ENCODE measurements at places on chromosomes 13 and 19.

DNA sequence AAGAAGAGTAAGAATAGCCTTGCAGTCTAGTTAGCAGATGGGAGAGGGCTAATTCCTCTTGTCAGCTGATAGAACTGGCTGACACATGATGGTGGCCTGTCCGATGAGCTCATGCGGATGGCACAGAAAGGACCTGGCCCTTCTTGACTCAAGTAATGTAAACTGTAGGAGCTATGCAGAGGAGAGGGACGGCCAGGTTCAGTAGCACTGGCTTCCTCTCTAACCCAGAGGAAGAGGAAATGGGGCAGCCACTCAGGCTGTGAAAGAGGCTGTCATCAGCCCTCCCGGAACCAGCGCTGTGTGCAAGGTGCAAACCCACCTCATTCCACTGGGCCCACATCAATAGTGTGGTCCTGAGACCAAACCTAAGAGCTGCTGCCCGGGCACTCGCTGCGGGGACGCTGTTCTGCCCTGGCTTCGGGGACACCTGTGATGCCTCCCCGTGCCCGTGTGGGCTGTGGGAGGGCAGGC lies 30.8 kb upstream of the USE1 start:
- DNase-seq, result no peak

GRCh38 chr13:23658929-23659541 lies 88.8 kb downstream of the TNFRSF19 start:
- DNase-seq, result no peak

DNA sequence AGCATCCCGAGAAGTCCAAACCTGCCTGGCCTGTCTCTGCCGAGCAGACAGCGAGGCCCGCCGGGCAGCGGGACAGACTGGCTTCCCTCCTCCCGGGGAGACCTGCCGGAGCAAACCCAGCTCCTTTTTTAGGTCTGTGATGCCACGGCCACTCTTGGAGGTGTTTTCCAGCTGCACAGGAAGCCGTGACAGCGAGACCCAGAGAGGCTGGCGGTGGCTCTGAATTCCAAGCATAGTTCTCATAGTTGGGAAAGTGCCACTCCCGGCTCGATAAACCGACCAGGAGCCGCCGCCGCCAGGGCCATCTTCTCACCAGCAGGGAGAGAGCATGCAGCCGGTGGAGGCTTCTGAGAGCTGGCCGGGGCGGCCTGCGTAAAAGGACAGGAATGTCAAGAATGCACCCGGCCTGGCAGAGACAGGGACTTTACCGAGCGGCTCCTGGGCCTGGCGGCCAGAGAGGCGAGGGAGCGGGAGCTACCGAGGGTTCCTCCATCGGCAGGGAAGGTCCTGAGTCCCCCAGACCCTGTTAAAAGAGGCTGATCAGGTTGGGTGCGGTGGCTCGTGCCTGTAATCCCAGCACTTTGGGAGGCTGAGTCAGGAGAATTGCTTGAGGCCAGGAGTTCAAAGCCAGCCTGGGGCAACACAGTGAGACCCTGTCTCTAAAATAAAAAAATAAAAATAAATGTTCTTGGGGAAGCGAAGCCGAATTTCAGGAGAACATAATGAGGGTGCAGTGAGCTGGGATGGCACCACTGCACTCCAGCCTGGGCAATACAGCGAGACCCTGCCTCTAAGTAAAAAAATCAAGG lies 64.9 kb downstream of the GADD45B start:
- DNase-seq, result peak; percentile 98

DNA sequence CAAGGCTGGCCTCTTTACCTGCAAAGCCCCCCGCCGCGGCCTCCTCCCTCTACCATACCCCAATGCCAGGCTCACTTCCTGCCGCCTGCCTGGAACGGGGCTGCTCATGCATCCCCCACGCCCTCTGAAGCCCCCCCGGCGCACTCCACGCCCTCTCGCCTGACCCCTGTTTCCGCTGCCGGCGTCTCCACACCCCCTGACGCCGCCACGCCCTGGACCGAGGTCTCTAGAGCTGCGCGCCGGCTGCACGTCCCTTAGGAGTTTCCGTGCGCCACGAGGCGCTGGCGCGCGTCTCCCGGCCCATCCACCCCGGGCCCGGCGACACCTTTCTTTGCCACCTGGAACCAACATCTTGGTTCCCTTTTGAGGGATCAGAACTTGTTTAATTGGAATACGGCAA lies 16.0 kb downstream of the DPRX start:
- no peak for DNase-seq

- DNase-seq, result no peak
These were observed 246.5 kb downstream of the FGF9 start for GRCh38 chr13:21917086-21918015.

DNA sequence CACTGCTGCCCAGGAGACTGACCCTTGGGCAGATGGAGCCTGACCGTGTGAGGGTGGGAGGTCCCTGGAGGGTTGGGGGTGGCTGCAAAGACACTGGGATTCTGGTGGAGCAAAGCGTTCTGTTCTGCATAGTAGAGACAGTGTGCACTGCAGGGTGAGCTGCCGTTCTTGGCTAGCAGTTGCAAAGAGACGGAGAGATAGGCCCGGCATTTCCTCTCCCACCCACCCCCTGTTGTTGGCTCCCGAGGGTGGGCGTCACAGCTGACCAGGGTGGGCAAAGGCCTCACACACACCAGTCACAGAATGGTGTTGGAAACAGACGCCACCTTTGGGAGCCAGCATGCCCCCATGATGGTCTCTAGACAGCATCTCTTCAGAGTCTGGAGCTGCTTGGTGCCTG lies 11.4 kb downstream of the TMEM255B start:
- DNase-seq, result no peak

- no peak for DNase-seq
These were observed 329.7 kb upstream of the HTR2A start for GRCh38 chr13:47226516-47226915.

DNA sequence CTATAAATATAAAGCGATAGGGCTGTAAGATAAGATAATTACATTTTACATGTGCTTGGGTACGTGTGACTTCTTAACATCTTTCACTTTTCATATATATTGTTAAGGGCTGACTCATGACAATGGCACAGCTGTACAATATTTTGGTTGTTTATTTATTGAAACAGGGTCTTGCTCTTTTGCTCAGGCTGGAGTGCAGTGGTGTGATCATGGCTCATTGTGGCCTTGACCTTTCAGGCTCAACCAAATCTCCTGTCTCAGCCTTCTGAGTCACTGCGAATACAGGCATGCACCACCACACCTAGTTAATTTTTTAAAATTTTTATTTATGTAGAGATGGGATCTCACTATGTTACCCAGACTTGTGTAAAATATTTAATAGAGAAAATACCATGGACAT lies 2532.4 kb upstream of the PCDH20 start:
- DNase-seq, result no peak

DNA sequence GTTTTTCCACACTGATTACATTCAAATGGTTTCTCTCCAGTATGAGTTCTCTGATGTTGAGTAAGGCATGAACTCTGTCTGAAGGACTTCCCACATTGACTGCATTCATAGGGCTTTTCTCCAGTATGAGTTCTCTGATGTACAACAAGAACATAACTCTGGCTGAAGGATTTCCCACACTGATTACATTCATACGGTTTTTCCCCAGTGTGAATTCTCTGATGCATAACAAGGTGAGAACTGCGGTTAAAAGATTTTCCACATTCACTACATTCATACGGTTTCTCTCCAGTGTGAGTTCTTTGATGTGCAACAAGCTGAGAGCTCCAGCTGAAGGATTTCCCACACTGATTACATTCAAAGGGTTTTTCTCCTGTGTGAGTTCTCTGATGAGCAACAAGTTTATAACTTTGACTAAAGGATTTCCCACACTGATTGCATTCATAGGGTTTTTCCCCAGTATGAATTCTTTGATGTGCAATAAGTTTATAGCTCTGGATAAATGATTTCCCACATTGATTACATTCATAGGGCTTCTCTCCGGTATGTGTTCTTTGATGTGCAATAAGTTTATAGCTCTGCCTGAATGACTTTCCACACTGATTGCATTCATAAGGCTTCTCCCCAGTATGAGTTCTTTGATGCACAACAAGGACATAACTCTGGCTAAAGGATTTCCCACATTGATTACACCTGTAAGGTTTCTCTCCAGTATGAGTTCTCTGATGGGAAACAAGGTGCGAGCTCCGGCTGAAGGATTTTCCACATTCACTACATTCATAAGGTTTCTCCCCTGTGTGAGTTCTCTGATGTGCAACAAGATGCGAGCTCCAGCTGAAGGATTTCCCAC lies 23.5 kb downstream of the ZNF180 start:
- DNase-seq, result no peak

DNA sequence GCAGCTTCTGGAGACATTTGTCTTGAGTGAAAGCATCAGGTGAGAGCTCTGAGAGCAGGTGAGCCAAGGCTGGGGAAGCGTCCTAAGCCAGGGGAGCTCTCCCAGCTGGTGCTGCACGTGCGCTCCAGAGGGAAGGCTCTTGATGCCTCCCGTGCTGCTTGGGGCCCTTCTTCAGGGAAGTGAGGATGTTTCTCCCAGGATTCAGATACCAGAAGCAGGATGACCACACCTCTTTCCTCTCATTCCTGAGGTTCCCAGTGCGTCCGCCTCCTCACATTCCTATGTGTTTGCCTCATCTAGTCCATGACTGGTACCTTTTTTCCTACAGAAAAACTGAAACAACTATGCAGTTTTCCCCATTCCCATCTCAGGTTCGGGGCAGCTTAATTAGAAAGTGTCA lies 231.0 kb upstream of the IRS2 start:
- peak; percentile 86 for DNase-seq

DNA sequence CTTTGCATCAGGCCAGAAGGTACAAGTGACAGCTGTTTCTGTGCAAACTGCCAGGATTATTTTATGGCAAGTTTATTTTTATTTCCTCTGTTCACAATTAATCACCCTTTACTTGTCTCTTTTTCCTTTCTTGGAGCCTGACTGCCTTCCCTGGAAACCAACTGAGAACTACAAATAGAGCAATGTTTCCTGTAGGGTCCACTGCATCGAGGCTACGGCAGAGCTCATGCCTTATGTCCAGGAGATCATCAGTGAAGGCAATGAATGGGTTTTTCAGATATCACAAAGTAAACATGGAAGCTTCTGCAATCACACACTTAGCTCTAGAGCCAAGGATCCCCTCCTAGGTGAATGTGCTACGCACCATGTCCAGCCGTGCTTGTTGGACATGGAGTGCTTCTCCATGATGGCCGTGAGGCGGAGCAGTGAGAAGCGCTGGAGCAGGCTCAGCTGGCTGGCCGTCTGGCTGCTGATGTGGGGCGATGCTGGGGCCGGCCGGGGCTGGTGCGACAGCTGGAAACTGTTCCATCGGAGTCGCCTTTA lies 110.9 kb downstream of the KL start:
- no peak for DNase-seq

- DNase-seq, result no peak
These were observed 28.1 kb upstream of the SIAH3 start for GRCh38 chr13:45879666-45880065.

GRCh38 chr13:20848203-20848602 lies 54.3 kb downstream of the XPO4 start:
- no peak for DNase-seq

DNA sequence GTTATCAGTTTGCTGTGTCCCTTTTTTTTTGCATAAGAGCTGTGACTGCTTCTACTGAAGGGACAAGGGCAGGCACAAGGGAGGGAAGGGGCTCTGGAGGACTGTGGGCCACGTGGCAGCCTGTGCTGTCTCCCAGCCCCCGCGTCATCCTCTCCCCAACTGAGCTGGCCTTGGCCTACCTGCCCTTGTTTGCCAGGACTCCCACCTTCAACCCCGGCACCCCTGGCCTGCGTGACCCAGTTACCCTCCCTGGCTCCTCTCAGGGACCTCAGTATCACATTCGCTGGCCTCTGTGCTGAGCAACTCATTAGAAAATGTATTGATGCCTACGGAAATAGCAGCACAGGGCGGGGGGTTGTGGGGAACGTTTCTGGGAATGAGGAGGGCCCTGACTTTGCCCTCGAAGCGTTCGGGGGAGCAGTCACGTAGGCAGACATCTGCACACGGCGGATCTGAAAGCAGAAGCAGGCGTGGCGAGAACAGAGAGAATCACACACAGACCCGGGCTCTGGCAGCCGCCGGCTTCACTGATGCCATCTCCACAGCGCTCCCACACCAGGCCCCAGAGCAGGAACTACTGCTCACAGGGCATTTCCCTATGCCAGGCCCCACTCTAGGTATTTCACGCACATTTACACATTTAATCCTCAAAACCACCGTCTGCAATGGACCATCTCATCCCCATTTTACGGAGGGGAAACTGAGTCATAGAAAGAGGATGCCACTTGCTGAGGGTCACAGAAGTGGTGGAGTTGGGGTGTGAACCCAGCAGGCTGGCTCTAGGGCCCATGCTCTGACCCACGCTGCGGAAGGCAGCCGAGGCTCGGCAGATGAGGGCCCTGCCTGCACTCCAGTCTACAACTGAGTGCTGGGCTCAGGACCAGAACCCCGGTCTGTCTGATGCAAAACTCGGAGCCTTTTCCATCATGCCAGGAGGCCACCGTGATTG lies 5.7 kb upstream of the ATF5 start:
- no peak for DNase-seq

DNA sequence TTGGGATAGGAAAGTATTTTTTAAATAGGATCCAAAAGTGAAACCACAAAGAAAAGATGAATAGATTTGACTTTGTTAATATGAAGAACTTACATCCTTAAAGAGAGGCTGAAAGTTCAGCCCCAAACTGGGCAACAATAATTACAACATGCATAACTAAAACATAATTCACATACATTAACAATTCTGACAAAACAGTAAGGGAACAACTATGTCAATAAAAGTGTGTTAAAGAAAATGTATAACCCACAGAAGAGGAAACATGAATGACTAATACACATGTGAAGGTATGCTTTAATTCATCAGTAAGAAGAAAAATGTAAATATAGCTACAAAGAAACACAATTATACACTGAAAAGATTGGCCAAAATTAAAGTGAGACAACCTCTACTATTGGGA lies 1597.6 kb upstream of the MIR17HG start:
- DNase-seq, result no peak

GRCh38 chr19:45217193-45217956 lies 27.8 kb downstream of the EXOC3L2 start:
- DNase-seq, result no peak

- no peak for DNase-seq
These were observed 836.4 kb upstream of the GPC6 start for GRCh38 chr13:92390217-92390616.

DNA sequence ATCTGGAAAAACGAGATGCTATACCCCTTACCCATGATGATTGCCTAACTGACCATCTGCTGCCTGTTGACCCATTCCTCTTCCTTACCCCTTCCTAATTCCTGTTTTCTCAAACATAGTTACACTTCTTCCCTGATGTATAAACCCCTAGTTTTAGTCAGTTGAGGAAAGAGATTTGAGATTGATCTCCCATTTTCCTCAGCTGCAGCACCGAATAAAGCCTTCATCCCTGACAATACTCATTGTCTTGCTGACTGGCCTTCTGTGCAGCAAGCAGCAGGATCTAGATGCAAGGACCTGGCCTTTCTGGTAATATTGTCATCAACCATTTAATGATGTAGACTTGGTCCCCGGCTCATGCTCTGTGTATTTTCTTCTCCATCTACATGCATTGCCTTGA lies 999 bp upstream of the ZNF264 start:
- no peak for DNase-seq

- no peak for DNase-seq
These were observed 6.1 kb downstream of the PTGIR start for GRCh38 chr19:46618670-46619231.

Measured in T1000 (cell line).